ENCODE measurements at places on chromosomes 1 and 21.
A peak's percentile ranks its signal among the peaks of the same experiment; 100 is the strongest.

DNA sequence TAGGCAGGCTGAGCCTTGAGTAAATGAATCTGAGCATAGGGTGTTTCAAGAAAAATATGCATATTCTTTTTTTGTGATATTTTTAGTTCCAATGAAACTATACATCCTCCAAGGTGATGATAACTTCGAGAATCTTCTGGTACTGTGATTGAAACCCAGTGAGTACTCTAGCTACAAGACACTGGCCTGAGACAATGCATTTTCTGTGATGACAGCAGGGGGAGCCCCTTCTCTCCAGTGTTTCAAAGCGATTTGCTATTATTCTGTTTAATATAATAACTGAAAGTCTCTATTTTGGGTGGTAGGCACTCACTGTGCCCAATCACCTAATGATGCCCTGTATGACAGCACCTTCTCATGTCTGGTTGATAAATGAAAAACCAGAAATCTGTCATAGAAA is 12.1 kb downstream of the IRF2BP2 start:
- DNase-seq, result no peak

DNA sequence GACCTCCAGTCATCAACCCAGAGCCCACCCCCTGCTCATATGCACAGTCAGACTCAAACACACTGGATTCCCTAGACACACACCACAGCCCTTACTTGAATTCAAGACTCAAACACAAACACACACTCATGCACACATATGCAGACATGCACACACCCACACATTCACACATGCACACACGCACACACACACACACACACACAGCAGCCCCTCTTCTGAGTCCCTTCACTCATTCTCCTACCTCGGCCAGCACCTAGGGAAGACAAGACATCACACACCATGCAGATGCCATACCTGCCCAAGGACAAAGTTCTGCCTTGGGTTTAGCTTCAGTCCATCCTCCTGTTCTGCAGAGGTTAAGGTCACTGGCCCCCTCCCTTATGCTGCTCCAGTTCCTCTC is 1.6 kb upstream of the HCRTR1 start:
- no peak for DNase-seq

DNA sequence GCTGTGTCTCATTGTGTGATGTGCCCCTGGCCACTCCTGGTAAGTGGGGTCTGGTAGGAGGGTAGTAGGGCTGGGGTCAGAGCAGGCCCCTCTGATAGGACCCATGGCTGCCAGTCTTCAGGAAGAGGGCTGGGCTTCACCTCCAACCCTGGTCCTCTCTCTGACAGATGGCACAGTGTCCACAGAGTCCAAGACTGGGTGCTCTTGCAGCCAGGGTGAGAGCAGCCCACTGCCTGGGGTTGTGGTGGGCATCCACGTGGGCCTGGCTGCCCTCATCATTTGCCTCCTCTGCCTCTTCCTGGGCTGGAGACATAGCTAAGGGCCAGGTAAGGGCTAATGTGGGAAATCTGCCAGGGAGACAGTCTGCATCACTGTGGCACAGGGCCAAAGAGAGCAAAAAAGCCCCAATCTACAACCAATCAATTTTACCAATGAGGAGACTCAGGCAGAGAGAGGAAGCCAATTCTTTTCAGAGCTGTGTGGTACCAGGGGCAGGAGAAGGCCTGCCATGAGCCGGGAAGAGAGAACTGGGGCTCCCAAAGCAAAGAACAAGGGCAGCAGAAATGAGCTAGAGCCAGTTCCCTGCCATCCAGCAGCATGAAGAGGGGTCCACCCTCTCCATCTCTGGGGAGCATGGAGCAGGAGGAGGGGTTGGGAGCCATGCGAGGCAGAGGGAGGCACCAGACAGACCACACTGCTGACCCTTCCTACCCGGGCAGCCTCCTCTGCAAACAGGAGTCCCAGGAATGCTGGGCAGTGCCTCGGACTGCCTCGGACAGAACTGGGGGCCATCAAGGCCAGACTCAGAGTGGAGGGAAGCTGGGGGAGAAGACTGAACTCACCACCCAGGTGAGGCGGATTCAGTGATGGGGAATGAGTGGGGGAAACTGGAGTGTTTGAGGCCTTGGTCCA is 26.8 kb downstream of the SLC27A3 start:
- no peak for DNase-seq

DNA sequence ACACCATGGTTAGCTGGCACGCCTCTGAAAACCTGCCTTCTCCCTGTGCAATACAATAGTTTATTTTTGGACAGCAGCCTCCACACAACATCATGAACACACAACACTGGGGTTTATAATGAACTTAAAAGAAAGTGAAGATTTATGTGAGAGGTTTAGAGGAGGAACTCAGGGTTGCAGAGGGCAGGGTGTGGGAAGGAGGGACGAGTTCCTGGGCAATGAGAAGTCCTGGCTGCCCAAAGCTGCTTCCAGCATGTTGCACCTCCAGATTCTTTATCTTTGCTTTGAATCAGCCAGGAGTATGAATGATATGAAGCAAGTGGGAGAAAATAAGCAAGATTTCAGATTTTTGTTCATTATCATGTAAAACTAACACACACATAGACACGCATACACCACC is 11.3 kb upstream of the LRRC8D start:
- DNase-seq, result no peak

DNA sequence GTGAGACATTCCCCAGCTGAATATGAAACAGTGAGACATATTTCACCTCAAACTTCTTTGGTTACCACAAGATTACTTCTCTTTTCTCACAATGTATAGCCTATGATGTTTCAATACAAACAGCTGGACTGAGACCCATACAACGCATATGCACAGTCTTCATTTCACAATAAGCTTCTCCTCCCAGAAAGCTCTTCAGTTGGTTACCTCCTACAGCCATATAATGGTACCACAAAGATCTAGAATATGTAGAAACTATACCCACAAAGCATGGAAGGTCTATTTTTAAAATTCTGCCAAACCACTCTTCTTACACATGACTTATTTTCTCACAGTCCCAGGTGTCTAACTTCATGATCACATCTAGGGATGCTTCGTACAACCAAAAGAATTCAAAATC is 70.8 kb downstream of the JAK1 start:
- no peak for DNase-seq

DNA sequence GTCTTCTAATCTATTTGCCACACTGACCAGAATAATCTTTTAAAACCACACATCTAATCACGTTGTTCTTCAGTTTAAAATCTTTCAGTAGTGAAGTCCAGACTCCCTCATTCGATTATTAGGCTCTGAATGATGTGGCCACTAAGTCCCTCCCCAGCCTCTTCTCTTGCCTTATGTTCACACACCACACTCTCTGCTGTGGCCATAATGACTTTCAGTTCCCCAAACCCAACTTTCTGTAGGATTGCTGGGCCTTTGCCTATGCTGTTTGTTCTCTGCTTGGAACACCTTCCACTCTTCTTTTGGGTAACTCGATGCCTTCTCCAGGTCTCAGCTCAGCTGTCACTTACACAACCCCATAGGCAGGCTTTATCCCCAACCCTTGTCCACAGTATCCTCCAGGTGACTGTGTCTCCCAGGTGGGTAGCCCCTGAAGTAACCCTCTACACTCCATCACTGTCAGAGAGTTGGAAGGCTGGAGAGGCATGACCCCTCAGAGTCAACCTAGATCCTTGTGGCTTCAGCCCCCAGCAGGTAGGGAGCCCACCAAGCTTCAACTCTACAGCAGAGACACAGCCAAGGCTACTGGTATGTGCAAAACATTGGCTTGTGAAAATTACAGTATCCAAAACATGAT is 8.4 kb upstream of the SLC37A1 start:
- DNase-seq, result no peak

DNA sequence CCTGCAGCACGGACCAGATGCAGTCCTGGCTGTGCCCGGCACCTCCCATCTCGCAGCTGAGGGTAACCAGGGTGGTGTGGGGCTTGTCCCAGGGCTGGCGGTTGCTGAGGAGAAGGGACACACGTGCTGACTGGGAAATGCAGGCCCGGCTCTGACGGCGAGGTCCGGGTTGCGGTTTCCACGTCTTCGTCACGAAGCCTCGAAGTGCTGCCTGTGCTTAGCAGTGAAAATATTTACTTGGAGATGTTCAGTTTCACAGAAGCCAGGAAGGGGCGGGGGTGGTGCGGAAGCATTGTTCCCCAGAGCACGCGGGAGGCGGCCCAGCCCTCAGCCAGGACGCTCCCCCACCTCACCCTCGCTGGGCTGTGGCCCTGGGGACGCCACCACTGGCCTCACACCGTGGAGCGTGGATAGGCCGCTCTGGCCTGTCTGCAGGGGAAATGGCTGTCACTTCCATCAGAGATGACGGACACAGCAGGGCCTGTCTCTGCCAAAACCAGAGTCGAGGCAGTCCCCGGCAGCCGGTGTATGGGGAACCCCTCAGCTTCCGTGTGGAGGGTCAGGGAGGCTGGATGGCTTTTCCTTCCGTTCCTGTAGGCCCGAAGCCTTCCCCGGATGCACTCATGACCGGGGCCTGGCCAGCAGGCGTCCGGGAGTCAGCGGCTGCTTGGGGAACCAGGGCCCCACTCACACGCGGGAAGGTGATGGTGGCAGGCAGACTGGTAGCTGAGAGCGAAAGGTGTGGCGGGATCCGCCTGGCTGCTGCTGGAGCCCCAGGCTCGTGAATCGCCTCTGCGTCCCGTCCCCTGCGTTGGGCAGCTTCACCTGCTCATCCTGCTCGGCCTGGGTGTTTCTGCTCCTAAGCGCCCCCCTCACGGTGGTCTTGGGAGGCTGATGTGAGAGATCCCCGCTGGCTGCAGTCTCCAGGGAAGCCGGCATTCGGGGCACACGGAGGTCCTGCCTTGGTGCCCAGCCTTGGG is 14.7 kb upstream of the POFUT2 start:
- no peak for DNase-seq

DNA sequence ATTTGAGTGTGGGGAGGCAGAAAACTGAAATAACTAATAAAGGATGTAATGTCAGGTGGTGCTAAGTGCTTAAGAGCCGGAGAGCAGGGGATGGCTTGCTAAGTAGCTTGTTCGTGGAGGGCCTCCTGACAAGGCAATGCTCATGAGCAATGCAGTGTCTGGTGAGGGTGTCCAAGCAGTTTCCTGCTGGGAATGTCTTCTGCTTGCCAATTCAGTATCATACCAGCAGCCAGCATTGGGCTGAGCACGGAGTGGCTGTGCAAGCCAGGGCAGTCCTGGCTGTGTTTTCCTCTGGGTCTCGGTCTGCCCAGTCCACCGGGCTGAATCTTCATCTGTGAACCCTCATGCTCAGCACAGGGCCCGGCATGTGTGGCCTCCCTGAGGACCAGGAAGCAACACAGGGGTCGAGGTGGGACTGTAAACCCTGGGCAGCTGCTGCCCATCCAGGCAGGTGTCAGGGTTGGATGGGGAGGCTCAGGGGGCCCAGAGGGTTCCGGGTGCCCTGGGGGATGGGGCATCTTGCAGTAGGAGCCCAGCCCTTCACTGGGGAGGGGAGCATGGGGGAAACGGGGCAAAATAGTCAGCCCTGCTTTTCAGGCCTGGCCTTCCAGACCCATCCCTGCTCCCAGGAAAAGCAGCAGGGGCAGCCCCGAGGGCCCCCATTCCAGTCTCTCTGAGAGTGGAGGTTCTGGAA is 27.5 kb downstream of the EDN2 start:
- no peak for DNase-seq

DNA sequence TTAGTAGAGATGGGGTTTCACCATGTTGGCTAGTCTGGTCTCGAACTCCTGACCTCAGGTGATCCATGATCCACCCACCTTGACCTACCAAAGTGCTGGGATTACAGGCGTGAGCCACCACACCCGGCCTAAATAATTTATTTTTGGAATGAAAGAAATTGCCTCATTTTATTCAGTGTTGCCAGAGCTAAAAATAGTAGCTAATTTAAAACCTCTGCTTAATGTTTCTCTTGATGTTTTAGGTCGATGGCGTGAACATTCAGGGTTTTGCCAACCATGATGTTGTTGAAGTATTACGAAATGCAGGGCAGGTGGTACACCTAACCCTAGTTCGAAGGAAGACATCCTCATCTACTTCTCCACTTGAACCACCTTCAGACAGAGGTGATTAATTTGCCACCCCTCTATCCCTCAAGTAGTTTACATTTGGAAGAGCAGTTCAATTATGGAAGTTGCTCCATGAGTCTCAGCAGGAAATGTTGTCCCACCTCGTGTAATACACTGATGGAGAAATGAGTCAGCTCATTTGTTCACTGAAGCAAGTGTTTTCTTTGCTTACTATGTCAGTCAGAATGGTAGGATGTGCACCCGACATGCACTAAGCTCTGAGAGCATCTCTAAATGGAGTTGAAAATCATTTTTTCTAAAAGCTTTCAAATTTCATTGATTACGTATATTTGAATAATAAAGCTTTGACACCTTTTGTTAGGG is 54.9 kb downstream of the PATJ start:
- no peak for DNase-seq

DNA sequence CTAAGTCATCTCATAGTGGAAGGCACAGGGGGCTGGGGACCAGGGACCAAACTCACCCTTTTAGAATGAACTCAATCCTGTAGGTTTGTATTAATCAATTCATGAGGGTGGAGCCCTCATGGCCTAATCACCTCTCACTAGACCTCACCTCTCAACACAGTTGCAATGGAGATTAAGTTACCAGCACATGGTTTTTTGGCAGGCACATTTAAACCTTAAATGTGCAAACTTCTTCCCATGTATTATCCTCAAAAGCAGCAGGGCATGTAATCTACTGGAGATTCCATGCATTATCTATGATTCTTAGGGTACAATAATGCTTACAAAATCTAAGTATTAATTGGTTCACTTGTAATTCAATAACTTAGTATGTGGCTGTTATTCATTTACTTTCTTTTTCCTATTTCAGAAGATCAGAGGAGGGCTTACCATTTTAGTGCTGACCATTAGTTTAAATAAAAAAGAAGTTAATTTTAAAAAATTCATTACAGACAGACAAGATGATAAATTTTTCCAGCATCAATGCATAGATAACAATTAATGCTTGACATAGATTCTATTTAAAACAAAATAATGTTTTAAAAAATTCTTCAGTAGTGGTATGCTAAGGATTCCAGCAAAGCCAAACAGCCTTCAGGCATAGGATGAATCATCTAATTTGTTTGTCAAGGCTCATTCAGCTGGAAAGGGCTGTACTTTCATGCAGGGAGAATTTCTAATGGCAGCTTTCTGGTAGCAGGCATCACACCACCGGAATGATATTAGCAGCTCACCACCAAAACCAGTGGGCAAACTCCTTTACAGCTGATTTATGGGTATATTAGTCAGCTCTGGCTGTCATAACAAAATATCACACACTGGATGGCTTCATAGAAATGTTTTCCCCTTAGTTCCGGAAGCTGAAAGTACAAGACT is 124.6 kb upstream of the ZNF648 start:
- DNase-seq, result peak; percentile 73

- no peak for DNase-seq
Measured at GRCh38 chr1:159339536-159339935, 37.4 kb downstream of the FCER1A start.

DNA sequence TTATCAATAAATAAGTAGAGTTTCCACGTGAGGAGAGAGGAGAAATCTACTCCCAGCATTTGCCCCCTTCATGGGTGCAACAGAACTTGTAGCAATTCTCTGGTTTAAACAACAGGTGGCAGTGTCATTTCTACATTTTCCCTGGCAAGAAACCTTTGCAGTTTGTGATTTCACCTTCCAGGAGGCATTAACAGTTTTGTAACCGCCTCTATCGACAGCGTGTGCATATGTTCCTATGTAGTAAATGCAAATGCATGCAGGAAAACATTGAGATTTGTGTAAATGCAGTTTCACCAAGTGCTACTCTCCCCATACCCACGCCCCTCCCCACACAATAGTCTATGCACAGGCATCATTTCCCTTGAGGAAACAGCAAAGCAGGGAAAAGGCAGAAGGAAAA is 494.7 kb downstream of the SMYD3 start:
- DNase-seq, result peak; percentile 10

GRCh38 chr1:85582687-85583591 is 2.4 kb downstream of the CCN1 start:
- no peak for DNase-seq

- no peak for DNase-seq
Measured at GRCh38 chr1:17392199-17392740, 20.3 kb downstream of the PADI6 start.
